ENCODE measurements at places on chromosomes 7 and 10.

- DNase-seq: no peak
These were observed 722.8 kb downstream of the AUTS2 start for GRCh38 chr7:70321016-70321590.

DNA sequence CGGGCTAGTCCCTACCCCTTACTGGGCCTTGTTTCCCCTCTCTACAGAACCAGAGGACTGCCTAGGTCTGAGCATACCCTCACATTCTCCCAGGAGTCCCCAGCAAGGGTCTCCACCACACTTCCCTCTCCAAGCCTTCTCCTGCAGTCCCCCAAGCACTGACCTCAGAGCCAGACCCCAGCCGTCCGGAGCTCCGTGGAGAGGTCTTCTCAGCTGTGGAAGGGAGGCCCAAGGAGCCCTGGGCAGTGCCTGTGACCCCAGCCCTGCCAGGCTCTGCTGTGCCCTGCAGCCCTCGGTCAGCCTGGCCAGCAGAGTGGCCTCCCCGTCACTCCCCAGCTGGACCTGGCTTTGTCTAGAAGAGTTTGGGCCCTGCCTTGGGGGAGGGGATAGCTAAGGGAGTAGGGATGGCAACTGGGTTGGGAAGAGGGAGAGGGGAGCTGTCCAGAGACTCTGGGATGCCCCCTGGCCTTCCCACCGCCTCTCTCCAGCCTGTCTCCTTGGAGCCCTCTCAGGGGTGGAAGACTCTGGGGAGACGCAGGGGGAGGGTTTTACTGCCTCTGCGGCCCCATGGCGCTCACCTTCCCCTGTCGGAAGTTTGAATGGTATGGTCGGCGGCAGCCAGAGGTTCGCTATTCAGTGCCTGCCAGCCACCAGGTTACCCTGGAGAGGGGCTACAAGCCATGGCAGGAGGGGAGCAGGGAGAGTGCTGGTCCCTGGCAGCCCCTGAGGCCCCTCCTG, at the start of gene C10orf105:
TSS of gene C10orf105 (minus strand) at position 315 of the 738 bp plus-strand sequence. CDS start 3,441 bp downstream, outside the sequence.
- no peak for DNase-seq

DNA sequence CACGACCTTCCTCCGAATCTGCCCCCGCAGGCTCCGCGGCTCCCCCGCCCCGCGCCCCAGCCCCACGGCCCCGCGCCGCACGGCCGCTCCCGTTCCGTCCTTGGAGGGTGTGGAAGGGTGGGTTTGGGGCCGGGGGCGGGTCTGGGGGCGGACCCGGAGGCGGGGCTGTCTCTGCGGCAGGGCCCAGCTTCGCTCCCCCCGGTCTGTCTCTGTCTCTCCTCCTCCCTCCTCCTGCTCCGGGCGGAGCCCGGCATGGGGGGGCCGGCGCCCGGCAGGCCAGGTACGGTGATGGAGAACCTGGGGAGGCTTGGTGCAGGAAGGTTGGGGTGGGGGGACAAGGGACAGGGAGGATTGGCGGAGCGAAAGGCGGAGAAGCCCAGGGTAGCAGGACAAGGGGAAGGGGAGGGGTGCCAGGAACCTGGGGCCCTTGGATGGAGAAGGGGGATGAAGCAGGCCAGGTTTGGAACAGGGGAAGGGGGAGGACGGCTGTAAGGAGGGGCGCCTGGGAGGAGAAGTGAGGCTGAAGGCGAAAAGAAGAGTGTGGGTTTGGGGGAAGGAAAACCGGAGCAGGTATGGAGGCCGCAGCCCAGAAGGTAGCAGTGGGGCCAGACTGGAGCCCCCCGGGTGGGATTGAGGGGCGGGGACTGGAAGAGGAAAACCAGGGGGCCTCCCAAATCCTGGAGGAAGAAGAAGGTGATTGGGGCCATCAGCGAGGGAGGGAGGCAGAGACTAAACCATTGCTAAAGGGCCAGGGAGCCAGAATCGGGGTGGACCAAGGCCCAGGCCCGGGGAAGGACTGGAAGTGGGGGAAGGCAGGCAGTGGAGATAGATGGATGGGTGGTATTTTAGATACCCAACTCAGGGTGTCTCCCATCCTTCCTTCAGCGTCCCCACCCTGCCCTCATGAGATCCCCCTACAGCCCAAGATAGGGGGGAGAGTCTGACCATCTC, at the start of gene NYAP1:
TSS of gene NYAP1 (plus strand) at position 206 of the 951 bp plus-strand sequence. CDS start 1,385 bp downstream, outside the sequence.
- DNase-seq: peak; percentile 63

DNA sequence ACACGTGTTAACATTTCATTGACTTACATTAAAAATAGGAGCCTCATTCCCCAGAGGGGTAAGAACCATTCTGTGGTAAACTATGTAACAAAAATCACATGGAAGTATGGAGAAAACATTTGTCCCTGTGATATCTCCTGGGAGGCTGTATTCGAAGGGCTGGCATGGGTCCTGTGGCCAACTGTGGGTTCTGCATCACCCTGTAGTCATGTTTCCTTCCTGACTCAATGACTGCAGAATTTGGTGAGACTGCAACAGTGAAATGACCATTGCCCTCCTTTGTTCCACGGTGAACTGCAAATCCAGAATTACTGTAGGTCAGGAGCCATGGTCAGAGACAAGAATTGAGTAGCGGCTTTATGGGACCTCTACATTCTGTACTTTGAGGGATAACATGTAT, 3.6 kb upstream of the ZEB1 start:
- DNase-seq: peak; percentile 69

GRCh38 chr7:116810267-116811116, 51.9 kb upstream of the CAPZA2 start:
- DNase-seq: no peak

- no peak for DNase-seq
These were observed 38.7 kb upstream of the SAMD8 start for GRCh38 chr10:75072727-75073126.

Data from fibroblast of skin of right quadriceps (primary cell).